ENCODE measurements at places on chromosomes 4 and X.

GRCh38 chrX:3699821-3700381 lies 13.5 kb downstream of the PRKX start:
- DNase-seq = peak; percentile 5
- no peaks in the 10 kb centered on the region for H3K36me3 ChIP-seq
- H3K4me1 ChIP-seq = peaks cover 36% of the 10 kb centered on the region
- no peaks in the 10 kb centered on the region for H3K27me3 ChIP-seq
- H3K4me3 ChIP-seq = peak overlapping the region; percentile 83
- H3K27ac ChIP-seq = peak overlapping the region; percentile 95

- H3K27ac ChIP-seq = no peak overlapping the region
- H3K4me1 ChIP-seq = no peaks in the 10 kb centered on the region
- DNase-seq = no peak
- no peaks in the 10 kb centered on the region for H3K27me3 ChIP-seq
- H3K4me3 ChIP-seq = no peak overlapping the region
- no peaks in the 10 kb centered on the region for H3K36me3 ChIP-seq
These were observed 1502.1 kb upstream of the ADGRL3 start for GRCh38 chr4:59698041-59698440.

DNA sequence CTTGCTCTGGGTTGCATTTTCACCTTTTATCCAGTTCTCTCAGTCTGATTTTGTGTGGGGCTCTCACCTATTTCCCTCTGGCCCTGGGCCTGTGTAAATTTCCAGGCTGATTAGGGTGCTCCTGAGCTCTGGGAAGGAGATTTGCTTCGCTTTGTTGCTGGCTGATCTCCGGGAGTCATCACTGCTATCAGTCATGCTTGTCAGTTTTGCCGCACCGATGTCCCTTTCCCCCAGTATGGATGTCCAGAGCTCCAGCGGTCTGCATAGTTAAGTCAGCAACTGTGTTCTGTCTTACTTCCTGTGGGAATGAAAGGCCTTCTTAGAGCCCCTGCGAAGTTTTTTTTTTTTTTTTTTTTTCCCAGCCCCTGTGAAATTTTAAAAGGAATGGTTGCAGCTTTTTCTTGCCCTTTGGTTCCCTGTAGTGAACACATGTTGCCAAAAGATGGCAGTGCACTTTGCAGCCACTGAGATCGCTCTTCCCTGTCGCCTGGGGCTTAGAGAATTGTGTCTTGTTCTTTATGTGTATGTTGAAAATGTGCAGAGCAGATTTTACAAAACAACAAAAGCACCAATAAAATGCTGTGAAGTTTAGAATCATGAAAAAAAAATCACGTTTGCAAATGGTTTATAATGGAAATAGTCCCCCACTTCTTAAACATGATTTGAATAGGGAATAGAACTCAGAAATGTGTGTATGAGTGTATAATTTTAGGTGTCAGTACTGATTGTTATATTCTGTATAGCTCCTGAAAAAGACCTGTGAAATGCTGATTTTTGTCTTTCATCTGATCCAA lies 109.1 kb upstream of the SLC4A4 start:
- no peaks in the 10 kb centered on the region for H3K4me1 ChIP-seq
- no peak overlapping the region for H3K4me3 ChIP-seq
- H3K27me3 ChIP-seq = no peaks in the 10 kb centered on the region
- no peak overlapping the region for H3K27ac ChIP-seq
- no peak for DNase-seq
- no peaks in the 10 kb centered on the region for H3K36me3 ChIP-seq

DNA sequence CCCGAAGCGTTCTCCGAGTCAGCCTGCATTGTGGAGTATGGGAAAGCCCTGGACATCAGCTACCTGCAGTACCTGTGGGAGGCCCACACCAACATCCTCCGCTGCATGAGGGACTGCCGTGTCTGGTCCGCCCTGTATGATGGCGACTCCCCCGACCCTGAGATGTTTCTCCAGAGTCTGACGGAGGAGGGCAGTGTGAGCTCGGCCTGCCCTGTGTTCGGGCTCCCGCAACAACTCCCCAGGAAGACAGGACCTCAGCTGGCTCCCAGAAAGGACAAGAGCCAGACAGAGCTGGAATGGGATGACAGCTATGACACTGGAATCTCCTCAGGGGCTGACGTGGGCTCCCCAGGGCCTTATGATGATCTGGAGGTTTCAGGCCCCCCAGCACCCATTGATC lies 111.3 kb downstream of the GATB start:
- H3K4me3 ChIP-seq = no peak overlapping the region
- H3K4me1 ChIP-seq = no peaks in the 10 kb centered on the region
- no peaks in the 10 kb centered on the region for H3K36me3 ChIP-seq
- no peak overlapping the region for H3K27ac ChIP-seq

DNA sequence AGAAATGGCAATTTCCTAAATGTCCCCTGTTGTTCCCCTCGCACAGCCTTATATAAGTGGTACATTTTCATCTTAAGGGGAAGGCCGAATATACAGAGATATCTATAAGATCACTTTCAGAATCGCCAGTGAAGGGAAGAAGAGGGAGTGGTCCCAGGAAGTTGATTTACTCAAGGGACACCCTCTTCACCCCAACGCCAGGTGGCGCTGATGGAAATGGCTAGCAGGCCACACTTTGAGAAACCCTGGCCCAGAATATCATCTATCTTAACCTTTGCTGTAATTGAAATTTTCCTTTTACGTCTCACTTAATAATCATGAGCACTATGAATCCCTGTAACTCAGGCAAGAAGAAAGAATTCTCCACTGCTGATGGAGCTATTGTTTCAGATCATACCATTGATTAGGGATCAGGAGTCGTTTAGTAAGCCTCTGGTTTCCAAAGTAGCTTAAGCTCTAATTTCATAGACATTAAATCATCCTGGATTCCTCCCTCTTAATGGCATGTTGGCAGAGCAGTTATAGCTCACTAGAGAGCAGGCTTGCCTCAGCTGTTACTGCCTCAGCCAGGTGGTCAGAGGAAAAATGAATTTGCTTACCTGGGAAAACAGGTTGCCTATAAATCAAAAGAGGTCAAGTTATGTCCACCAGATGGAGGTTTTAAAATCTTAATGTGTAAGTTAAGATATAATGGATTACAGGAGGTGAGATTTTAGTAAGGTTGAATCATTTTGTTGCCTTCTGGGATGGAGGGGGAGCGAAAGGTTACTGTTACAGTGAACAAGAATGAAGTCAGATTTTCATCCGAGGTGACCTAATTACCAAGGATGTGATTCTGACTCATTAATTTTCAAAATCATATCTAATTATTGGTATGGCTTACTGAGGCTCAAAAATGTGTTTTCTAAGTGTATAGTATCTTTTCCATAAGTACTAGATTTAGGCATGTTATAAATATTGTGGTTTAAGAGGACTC lies 941.2 kb upstream of the TENM3 start:
- H3K4me1 ChIP-seq = peaks cover 1% of the 10 kb centered on the region
- H3K4me3 ChIP-seq = no peak overlapping the region
- no peaks in the 10 kb centered on the region for H3K27me3 ChIP-seq

- H3K36me3 ChIP-seq = no peaks in the 10 kb centered on the region
- no peak for DNase-seq
- H3K4me3 ChIP-seq = no peak overlapping the region
These were observed 383.0 kb upstream of the TENM3 start for GRCh38 chr4:181860157-181860556.

- peak within 1 kb of the TSS; percentile 100 for H3K4me3 ChIP-seq
- peak; percentile 96 for DNase-seq
- H3K4me1 ChIP-seq = peaks cover 24% of the 10 kb centered on the region
- H3K36me3 ChIP-seq = peaks cover 40% of the 10 kb centered on the region
- H3K27me3 ChIP-seq = peaks cover 6% of the 10 kb centered on the region
These were observed at the start of gene ZNF718 for GRCh38 chr4:124275-125081. TSS of gene ZNF718 (plus strand) at chr4:124501. CDS start at chr4:124671, 170 bp downstream.

DNA sequence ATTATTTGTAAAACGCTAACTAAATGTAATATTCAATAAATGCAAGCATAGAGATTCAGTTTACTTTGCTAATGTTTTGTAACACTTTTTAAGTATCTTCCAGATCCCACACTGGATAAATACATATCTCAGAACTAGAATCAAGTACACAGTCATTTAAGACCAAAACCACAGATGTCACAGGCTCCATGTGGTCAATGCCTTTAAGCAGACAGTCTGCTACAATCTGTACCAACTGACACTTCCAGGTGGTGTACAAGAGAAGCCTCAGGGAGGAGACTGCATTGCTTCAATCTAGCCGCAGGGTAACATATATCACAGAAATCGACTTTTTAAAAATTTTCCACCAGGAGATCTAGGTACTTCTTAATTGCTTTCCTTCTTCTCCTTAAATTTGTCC lies 229.6 kb upstream of the DIAPH2 start:
- H3K4me3 ChIP-seq = no peak overlapping the region
- peaks cover 2% of the 10 kb centered on the region for H3K27me3 ChIP-seq

GRCh38 chr4:8919651-8920288 lies 48.1 kb upstream of the HMX1 start:
- peaks cover 31% of the 10 kb centered on the region for H3K27me3 ChIP-seq
- H3K36me3 ChIP-seq = no peaks in the 10 kb centered on the region
- DNase-seq = no peak

GRCh38 chrX:55523356-55523755 lies 33.7 kb upstream of the USP51 start:
- no peak overlapping the region for H3K27ac ChIP-seq
- H3K4me3 ChIP-seq = no peak overlapping the region
- H3K36me3 ChIP-seq = no peaks in the 10 kb centered on the region
- H3K27me3 ChIP-seq = peaks cover 17% of the 10 kb centered on the region
- H3K4me1 ChIP-seq = no peaks in the 10 kb centered on the region

GRCh38 chr4:4812145-4812794 lies 47.2 kb upstream of the MSX1 start:
- H3K36me3 ChIP-seq = peaks cover 11% of the 10 kb centered on the region
- DNase-seq = no peak
- peaks cover 8% of the 10 kb centered on the region for H3K4me1 ChIP-seq

DNA sequence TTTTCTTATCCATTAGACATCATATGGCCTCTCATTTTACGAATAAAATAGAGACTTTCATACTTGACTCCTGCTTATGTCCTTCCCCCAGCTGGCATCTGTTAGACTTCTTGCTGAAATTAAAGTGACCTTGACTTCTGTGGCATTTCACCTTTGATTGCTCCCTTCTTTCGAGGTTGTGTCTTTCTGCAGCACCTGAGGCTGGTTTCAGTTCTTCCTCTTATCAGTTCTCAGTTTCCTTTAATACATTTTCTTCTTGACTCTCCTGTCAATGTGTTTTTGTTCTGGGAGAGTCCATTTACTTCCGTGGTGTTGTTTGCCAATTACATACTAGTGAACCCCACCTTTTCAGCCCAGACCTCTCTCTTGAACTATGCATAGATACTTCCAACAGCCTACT lies 81.6 kb downstream of the RBPJ start:
- peaks cover 31% of the 10 kb centered on the region for H3K36me3 ChIP-seq
- DNase-seq = no peak
- no peak overlapping the region for H3K27ac ChIP-seq
- H3K4me1 ChIP-seq = peaks cover 14% of the 10 kb centered on the region

- H3K27me3 ChIP-seq = peaks cover 64% of the 10 kb centered on the region
- H3K4me3 ChIP-seq = no peak overlapping the region
- no peak overlapping the region for H3K27ac ChIP-seq
- no peak for DNase-seq
- H3K36me3 ChIP-seq = no peaks in the 10 kb centered on the region
These were observed 5.7 kb downstream of the JAKMIP1 start for GRCh38 chr4:6194458-6195195.

DNA sequence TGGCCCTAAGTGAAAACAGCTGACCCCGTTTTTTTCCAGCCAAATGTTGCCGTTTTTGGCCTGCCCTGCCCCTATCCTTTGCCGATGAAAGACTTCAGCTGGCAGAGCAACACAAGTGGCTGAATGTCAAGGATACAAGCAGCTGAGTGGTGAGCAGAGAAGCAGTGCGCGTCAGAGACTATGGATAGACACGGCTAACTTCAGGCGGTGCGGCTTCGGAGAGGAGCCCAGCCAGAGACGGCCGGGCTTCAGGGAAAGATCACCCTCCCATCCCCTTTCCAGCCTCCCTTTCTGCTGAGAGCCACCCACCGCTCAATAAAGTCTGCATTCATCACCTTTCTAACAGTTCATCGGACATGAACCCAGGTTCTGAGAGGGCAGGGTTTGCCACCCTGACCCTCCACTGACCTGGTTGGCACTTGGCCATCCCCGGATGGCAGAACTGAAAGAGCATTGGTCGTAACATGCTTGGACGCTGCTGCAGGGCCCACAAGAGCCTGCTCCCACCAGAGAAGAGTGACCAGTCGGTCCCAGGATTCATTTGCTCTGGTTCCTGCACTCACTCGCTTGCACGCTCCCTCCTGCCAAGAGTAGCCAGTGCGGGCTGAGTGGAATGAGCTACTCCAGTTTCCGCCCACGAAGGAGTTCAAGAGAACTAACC lies 125.8 kb downstream of the PPEF1 start:
- H3K4me3 ChIP-seq = no peak overlapping the region
- no peak for DNase-seq
- H3K36me3 ChIP-seq = no peaks in the 10 kb centered on the region
- no peaks in the 10 kb centered on the region for H3K27me3 ChIP-seq
- no peaks in the 10 kb centered on the region for H3K4me1 ChIP-seq

GRCh38 chr4:146271466-146271865 lies 57.1 kb downstream of the REELD1 start:
- no peaks in the 10 kb centered on the region for H3K27me3 ChIP-seq
- no peak for DNase-seq
- H3K27ac ChIP-seq = no peak overlapping the region
- no peak overlapping the region for H3K4me3 ChIP-seq

Data from stimulated activated naive B cell treated with anti-CD40 and anti-IgM and Interleukin-4, amounts not matched to agents 10 μg/mL and 1 μg/mL and 100 μg/mL, for 72 hours (primary cell).